ENCODE measurements at places on chromosomes 7 and 10. TPM values are rescaled to one million over a fixed set of nuclear protein-coding genes. Genes with fewer than 3 reads are reported as not detected.

- DNase-seq: no peak
Observed at GRCh38 chr7:106392590-106392989, 107.8 kb upstream of the NAMPT start.

- DNase-seq: no peak
Observed at GRCh38 chr10:47443145-47443544, 40.8 kb downstream of the ANXA8 start.

- DNase-seq: no peak
Observed at GRCh38 chr7:106138776-106139175, 26.7 kb upstream of the SYPL1 start.

DNA sequence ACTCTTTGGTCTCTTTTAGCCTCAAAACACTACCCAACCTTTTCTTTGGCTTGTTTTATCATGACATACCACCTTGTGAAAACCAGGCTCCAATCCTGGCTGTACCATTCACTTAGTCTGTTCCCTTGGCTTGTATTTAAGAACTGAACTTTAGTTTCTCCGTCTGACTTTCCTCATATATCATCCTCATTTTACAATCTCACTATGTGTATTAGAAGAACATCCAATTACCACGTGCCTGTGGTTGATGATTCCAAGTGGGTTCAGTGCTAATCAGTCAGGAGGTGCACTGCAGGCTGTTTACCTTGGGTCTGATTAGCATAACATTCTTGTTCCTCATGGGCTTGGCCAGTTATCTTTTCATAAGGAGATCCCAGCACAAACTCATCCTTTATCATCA lies 144.8 kb upstream of the KLF14 start:
- no peak for DNase-seq

DNA sequence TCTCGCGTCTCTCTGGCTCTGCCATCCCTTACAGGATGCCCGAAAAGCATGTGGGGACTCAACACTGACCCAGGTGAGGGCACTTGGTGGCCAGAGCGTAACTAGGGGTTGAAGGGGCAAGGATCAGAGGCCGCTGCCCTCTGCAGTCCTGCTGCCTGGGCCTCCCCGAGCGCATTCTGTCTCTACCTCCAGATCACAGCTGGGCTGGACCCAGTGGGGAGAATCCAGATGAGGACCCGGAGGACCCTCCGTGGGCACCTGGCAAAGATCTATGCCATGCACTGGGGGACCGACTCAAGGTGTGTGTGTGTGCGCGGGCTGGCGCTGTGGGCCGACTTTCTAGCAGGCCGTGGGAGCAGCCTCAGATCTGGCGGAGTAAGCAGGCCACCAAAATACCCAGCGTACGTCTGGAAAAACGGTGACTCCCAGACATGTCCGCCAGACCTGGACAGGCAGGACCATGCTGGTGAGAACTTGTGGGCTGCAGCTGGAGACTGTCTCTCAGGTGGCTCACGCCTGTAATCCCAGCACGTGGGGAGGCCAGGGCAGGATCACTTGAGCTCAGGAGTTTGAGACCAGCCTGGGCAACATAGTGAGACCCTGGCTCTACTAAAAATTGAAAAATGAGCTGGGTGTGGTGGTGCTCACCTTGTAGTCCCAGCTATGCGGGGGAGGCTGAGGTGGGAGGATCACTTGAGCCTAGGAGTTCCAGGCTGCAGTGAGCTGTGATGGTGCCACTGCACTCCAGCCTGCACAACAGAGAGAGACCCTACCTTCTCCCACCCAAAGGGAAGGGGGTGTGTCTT lies 3.2 kb downstream of the GNB2 start:
- DNase-seq: no peak

- no peak for DNase-seq
Observed at GRCh38 chr7:156554488-156554887, 86.1 kb upstream of the RNF32 start.

DNA sequence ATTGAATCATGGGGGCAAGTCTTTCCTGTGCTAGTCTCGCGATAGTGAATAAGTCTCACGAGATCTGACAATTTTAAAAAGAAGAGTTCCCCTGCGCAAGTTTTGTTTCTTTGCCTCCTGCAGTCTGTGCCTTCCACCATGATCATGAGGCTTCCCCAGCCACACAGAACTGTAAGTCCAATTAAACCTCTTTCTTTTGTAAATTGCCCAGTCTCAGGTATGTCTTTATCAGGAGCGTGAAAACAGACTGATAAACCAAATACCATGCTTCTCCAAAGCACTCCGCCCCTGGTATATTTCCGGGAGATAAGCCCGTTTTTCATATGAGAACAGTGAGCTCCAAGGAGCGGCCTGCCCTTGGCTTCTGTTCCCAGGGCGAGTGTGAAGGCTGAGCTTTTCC lies 118.9 kb downstream of the EVX1 start:
- no peak for DNase-seq

GRCh38 chr7:102288285-102288930 lies 1.7 kb downstream of the SH2B2 start:
- no peak for DNase-seq

DNA sequence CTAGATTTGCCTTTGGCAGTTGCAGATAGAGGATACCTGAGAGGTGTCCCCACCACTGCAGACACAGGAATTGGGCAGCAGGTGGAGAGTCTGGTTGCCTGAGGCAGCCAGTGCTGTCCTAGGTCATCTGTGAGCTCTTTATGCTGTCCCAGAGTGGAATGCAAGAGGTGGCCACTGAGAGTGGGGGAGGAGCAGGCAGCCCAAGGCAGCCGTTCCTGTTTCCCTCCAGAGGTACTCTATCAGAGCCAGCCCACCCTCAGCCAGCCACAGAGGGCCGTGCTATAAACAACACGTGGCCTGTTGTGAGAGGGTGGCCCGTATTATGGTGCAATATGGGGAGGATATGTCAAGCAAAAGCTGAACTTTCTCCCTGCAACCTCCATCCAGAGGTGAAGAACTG lies 8.5 kb downstream of the LRRC18 start:
- DNase-seq: no peak

DNA sequence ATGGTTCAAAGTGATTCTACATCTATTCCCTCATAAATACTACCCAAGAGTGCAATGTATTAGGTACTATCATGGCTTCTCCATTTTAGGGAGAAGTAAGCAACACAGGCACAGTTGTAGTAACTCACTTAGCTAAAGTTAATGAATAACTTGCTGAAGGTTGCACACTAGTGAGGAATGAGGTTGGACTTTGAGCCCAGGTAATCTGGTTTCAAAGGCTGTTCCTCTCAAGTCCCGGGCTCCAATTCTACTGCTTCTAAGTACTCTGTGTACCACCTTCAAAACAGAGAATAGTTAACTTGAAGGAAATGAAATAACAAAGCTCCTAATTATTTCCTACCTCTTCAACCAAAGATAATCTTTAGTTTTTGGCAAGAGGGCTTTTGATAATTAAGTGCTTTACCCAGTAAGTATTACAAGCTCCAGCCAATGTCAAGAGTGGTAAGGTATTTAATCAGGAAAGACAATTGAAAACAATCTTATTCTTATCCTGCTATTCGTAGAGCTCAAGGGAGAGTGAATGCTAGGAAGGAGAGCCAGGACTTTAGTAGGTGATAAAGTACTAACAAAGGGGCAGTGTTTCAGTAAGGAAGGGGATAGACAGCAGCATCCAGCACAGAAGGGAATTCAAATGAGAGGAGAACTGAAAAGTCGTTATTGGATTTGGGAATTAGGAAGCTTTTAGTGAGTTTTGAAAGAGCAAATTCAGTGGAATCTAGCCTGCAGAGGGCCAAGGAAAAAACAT lies 158.2 kb upstream of the PTPRZ1 start:
- DNase-seq: no peak

GRCh38 chr7:33750177-33750576 lies 155.2 kb upstream of the BMPER start:
- no peak for DNase-seq

- no peak for DNase-seq
Observed at GRCh38 chr7:75992083-75992755, 2.2 kb downstream of the TMEM120A start.

DNA sequence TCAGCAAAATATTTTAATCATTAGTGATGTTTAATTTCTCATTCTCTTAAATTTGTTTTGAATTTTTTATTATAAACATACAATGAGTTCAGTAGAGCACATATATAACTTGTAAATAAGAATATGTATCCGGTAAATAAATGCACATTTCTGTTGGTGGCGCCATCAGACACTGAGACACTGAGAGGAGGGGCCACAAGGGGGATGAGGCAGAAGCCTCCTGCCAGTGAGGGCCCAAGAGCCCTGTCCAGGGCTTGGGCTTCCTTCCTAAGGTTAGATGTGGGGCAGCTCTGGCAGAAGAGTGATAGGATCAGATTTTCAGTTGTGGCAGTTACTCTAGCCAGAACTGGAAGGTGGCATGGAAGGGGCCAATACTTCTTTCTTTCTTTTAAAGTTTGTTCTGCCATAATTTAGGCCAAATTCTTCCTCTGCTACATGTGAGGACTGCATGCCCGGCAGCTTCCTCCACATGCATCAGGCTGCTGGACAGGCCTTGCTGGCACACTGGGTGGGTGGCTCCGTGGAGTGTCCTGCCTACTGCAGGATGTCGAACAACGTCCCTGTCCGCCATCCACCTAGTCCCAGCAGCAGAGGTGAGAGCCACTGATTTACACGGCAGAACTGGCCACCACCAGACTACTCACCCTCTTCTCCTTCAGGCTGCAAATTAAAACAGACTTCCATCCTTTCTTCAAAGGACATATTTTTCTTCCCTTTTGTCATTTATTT lies 13.2 kb downstream of the PTPRN2 start:
- DNase-seq: no peak

DNA sequence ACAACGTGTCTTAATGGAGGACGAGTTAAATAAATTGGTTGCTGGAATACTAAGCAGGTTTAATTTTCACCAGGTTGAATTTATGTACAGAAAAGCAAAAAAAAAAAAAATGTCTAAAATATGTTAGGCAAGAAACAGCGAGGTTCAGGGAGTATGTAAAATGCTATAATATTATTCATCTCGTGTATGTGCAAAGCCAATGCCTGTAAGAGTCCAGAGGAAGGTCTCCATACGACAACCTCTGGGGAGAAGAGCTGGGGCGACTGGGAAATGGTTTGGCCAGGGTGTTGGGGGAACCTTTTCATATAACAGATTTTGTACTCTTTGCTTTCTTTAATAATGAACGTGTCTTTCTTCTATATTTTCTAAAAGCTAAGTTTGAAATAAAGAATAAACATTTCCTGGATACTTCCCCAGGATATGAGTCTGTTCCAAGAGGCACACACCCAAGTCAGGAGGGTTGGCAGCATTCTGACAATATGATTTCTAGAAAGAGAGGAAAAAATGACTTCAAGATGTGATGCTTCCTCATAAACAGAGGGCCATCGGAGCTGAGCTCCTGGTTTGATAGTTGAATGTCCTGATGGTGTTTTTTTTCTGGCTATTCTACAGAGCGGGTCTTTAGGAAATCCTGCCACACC lies 208.6 kb upstream of the MGMT start:
- DNase-seq: no peak

DNA sequence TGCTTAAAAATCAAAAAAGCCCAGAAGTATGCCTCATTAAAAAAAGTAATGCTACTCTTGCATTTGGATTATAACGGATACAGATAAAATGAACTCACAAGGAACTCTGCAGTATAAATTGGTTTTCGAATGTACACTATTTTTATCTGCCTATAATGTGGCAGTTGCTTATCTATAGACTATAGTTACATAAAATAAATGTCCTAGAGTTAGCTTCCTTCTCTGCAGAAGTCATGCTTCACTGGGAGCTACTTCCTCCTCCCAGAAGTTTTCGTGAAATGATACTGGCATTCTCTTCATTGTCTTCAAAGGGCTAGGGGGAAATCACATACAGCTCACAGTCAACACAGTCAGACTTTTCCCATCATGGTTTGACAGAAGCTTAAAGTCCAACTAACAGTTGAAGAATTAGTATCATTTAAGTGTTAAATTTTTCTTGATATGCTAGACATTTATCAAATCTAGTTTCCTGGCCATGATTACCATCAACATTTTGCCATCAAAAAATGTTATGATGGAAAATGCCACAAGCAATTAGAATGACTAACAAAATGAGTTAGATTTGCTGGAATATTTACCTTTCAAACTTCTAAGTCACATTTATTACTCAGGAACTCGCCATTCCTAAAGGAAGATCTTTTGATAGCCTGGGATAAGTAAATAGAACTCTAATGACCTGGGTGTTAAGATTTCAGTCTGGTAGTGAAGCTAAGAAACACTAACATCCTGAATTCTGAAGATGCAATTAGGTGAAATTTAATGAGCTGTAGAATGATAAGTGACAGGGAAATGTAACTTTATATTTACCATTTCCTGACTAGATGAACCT lies 87.3 kb upstream of the TRIL start:
- DNase-seq: no peak

The SLC13A1 gene
- not detected for total RNA-seq

The C7orf33 gene
- total RNA-seq: not detected

The LRIT1 gene
- not detected for total RNA-seq

The FAM13C gene
- total RNA-seq: not detected

The COG5 gene
- total RNA-seq: 30.7 TPM

The CCDC172 gene
- not detected for total RNA-seq

The PON1 gene
- total RNA-seq: not detected

All from activated CD4-positive, alpha-beta T cell treated with anti-CD3 and anti-CD28 coated beads, Interleukin-2, amount 10 ng/mL, durations not matched to agents 7 days and 5 days (primary cell).